Cortex of kidney (tissue), 1 donor: ENCODE measurements at places on chromosomes 4 and X.

GRCh38 chrX:2717312-2717711, 26.2 kb downstream of the CD99 start:
- DNase-seq = no peak

DNA sequence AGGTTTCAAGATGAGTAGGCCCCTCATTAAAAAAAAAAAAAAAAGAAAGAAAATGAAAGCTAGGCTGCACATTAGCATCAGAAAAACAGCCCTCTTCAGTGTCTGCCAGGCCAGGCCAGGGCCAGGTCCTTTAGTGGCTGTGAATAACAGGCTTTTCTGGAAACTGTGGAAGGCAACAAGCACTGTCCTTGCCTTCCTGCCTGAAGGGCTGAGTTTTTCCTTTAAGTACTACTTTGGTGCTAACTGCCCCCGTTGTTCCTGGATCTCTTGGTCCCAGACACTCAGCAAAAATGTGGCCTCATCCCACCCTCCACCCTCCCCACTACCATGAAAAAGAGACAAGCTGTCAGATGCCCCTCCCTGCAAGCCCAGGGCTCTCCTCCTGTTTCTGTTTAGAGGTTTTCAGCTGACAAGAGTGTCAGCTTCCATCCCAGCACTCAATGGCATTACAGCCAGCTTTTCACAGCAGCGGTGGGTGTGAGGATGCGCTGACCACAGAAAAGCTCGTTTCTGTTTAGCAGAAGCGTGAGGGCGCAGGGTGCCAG, 174.2 kb downstream of the NHS start:
- DNase-seq = no peak

DNA sequence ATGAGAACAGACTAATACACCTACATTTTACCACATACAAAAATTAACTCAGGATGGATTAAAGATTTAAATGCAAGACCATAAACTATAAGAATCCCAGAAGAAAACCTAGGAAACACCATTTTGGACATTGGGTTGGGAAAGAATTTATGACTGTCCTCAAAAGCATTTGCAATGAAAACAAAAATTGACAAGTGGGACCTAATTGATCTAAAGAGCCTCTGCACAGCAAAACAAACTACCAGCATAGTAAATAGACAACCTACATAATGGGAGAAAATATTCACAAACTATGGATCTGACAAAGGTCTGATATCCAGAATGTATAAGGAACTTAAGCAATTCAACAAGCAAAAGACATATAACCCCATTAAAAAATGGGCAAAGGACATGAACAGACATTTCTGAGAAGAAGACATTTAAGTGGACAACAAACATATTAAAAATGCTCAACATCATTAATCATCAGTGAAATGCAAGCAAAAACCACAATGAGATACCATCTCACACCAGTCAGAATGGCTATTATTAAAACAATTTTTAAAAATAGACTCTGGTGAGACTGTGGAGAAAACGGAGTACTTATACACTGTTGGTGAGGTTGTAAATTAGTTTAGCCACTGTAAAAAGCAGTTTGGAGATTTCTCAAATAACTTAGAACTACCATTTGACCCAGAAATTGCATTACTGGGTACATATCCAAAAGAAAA, 221.7 kb upstream of the DIPK2B start:
- DNase-seq = no peak

- no peak for DNase-seq
Observed at GRCh38 chr4:181225616-181226261, 1017.5 kb upstream of the TENM3 start.

- DNase-seq = no peak
Observed at GRCh38 chr4:55355555-55355954, 9.5 kb downstream of the SRD5A3 start.

DNA sequence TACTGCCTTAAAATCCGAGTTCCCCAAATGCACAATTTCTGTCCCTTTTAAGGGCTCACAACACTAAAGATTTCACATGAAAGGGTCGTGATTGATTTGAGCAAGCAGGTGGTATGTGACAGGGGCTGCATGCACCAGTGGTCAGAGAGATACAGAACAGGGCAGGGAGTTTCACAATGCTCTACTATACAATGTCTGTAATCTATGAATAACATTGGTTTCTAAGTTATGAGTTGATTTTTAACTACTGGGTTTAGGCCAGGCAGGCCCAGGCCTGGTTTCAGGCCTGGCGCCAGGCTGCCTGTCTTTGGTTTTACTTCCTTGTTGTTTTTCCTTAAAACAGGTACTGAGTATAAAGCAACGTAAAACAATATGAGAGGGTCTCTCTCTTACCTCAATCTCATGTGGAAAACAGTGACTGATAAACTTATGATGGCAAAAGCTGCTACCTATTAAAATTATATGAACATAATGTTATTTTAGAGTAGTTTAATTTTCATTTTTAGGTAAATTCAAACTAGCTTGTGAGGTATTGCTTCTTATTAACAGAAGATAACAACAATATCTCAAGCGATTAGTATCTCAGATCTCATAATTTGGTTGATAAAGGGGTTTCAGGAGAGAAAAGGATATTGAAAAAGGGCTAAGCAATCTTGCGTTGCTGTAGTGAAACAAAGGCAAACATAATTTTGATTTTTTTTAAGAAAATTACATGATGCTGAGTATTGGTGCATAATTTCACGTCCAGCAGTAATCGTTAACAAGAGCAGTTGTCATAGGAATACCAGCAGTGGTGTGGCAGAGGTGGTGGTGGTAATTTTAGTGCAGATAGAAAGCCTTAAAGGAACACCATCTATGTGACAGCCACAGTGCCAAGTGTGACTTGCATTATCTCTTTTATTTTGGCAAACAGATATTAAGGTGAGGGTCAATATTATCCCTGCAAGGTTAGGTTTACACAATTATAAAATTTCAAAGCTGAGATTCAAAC, 944.4 kb upstream of the GRID2 start:
- no peak for DNase-seq

DNA sequence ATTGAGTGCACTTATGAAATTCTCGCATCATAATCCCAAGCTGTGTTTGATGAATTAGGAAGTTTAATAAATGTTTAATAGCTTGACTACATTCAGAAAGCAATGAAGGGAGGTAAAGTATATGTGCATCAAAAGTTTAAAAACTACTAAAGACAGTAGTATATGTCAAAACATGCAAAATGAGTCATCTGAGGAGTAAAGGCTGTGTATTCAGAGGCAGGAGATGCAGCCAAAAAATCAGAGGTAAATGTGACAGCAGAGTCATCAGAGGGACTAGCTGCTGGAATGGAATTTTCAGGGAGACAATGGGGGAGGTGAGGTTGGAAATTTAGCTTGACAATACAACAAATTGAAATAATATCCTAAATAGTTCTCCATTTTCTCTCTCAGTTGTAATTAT, 127.0 kb upstream of the FUNDC1 start:
- DNase-seq = no peak

- DNase-seq = no peak
Observed at GRCh38 chrX:109902665-109903064, 100.2 kb upstream of the TMEM164 start.

GRCh38 chr4:11436673-11437072, 8.0 kb upstream of the HS3ST1 start:
- no peak for DNase-seq

DNA sequence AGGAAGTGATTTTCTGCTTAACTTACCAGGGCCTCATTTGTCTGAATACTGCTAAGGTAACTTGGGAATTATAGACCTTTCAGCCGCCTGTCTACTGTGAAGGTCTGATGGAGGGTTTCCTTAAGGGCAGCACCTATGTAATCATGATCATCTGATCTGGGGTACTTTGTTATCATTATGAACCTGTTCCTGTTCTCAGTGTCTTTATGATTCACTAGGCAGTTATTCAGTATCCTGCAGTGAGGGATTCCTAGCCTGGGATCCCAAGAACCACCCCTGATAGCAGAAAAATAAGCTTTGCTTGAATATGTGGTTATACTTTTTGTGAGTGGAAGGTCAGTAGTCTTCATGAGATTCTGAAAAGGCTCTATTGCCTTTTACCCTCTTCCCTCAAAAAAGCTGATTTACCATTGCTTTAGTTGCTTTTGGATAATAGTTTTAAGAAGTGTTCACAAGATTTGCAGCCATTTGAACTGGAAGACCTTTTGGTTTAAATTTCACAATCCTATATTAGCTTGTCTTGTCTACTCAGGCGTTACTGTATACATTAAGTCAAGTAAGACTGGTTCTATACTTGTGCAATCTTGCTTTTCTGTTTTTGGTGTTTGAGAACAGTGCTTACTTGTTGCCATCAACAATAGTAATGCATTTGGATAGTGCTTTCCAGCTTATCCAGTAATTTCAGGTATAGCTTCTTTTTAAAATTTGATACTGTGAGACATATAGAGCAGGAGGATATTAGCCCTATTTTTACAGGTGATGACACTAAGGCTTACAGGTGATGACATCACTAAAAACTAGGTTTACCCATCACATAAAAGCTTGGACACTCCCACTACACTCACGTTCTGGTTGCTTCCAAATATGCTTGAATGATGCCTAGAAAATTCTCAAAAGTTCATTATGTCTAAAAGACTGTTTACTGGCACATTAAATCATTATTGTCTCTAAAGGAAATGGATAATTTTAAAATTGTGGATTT, 60.0 kb downstream of the FHIP1A start:
- DNase-seq = no peak

- no peak for DNase-seq
Observed at GRCh38 chr4:87322754-87323153, at the start of gene HSD17B13. Gene HSD17B13 (minus strand): TSS chr4:87322882. CDS start chr4:87322841, 41 bp downstream.

DNA sequence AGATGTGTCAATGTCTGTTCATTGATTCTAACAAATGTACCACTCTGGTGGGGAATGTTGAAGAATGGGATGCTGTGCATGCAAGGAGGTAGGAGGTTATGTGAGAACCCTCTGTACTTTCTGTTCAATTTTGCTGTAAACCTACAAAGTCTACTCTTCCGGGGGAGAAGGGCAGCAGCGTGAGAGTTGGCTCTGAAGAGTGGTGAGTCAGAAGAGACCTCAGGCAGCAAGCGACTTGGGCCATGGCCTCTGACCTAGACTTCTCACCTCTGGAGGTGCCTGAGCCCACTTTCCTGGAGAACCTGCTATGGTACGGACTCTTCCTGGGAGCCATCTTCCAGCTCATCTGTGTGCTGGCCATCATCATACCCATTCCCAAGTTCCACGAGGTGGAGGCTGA, 26.7 kb downstream of the MANBA start:
- no peak for DNase-seq

DNA sequence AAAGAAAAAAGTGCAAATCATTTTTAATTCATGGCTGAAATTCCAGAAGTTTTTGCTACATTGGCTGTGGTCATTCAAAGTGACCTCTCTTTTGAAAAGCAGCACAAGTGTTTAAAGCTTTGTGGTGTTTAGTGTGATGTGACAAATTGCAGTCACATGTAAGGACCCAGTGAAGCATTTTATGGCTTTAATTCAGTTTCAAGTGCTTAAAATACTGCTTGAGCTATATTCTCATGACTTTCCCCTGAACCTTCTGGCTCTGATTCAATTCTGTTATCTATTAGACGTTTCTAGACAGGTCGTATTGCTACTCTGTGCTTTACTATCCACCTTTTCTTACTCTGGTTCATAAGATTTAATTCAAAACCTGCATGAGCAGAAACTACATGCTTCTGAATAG, 105.8 kb downstream of the FAT4 start:
- no peak for DNase-seq
